AG04449 (cell line): ENCODE measurements at places on chromosomes 2 and 18.

DNA sequence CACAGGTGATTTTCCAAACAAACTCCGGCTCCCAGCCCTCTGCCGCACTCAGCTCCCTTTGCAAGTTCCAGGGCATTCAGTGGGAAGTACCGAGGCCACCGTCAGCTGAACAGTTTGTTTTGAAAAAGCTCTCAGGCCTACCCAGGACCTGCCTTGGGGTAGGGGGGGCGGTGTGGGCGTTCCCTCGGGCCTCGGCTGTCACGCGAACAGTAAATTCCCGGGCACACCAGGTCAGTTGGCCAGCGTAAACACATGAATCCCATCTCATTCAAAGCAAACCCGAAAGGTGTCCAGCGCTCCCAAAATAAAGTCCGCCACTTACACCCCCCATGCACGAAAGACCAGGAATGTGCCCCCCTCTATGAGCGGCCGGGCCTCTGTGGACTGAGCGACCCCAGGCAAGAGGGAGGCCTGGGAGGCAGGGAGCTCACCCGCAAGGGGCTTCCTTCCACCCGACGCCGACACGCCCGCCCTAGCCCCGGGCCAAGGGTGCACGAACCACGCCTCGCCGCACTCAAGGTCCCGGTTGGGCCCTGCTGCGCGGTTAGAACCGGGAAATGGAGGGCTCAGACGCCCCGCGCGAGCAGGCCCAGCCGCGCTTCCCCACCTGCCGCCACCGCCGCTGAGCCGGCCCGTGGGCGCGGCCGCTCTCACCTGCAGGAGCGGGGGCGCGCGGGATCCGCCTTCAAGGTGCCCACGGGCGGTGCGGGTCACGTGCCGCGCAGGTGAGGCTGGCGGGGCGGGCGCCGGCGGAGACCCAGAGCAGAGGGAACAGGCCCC lies at the start of gene WDSUB1:
Gene WDSUB1, minus strand, starts transcription at position 775 of the 780 bp plus-strand sequence. CDS start 3,634 bp downstream, outside the sequence.
- DNase-seq: no peak

DNA sequence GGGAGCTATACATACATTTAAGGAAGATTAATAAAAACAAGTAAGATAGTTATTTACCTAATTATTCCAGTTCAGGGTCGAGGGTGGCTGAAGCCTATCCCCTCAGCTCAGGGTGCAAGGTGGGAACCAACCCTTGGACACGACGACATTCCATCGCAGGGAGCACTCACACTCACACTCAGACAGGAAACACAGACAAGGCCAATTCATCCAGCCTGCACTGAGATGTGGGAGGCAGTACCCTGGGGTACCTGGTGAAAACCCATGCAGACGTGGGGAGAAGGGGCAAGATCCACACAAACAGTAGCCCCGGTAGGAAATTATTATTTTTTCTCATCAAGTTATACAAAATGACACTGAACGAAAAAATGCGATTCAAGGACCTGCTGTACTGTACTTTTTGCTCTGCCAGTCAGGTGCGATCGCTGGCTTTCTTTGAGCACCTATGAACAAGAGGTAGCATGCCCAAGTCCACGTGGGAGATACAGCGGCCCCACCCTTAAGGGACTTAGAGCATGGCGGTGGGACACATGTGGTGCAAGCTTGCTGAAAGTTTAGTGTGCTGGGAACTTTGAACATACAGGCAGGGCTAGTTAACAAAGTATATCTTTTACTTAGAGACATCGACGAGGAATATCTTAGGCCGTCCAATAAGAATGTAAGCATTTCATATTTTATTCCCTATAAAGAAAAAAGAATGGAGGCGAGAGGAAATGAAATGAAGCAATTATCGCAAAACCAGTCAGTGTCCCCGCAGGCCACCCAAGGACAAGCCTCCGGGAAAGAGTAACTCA lies 624 bp downstream of the METTL8 start:
- no peak for DNase-seq

GRCh38 chr2:223315813-223316212 lies 263.8 kb downstream of the KCNE4 start:
- no peak for DNase-seq

- DNase-seq: no peak
Measured at GRCh38 chr18:71442731-71443141, 1101.4 kb downstream of the CBLN2 start.

GRCh38 chr2:96354492-96354891 lies 18.9 kb downstream of the NCAPH start:
- DNase-seq: no peak

DNA sequence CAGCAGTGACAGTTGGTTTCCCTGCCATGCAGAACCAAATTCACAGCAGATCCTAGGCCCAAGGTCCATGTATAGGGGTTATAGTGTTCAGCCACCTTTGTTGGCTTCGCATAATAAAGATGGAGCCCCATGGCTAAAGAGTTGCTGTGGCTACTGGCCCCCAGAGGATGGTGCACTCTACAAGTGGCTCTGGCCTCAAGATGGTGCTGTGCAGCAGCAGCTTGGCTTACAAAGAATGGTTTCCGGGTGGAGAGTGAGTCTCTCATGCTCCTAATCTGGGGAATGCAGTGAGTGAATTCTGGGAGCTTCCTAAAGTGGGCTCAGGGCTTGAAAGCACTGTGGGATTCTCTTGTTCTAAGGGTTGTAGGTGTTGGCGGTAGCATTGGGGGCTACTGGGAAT lies 1199.7 kb downstream of the CNTNAP5 start:
- DNase-seq: no peak

- no peak for DNase-seq
Measured at GRCh38 chr18:46547520-46547919, 109.5 kb downstream of the LOXHD1 start.

- DNase-seq: no peak
Measured at GRCh38 chr2:133523406-133523805, 44.9 kb downstream of the NCKAP5 start.

DNA sequence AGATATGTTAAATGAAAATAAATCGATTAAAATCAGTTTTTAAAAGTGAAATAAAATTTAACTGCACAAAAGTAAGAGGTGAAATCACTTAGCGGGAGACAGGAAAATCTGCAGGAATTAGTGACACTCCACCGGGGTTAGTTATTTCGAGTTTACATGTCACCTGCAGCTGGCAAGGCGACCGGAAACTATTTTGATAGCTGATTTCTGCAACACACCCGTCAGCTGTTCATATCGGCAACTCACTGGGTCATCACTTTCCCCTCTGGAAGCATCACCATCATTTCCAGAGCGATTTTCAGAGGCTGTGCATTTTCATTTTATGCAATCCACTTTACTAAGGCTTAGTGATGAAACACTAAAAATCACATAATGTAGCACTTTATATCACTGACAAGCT lies 52.9 kb downstream of the PXDN start:
- DNase-seq: no peak

DNA sequence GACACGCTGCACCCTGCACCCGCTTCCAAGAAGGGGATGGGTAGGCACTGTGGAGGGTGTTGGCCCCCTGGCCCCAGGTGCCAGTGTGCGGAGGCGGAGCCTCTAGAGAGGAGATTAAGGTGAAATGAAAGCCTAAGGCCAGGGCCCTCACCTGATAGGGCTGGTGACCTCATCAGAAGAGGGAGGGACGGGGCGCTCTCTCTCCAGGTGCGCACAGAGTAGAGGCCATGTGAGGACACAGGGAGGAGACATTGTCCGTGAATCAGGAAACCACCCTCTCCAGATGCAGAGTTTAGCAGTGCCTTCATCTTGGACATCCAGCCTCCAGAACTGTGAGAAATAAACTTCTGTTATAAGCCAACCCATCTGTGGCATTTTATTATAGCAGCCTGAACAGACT lies 62.3 kb downstream of the PSMG2 start:
- no peak for DNase-seq

GRCh38 chr2:32988525-32988924 lies 41.8 kb downstream of the LTBP1 start:
- DNase-seq: no peak

DNA sequence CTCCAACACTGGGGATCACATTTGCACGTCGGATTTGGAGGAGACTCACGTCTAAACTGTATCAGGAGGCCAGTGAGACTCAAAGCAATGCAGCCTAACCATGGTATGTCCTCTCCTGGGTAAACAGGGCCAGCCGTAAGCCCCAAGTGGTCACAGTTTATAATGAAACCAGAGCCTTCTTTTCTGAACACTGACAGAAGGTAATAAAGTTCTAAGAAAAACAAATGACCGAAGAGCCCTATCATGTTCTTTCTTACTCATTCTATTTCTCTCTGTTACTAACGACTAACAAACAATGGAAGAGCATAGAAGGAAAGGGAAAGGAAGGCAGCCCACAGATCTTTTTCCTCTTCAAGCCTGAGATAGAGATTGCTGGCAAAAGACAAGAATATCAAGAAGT lies 796.8 kb upstream of the SOX11 start:
- DNase-seq: no peak

DNA sequence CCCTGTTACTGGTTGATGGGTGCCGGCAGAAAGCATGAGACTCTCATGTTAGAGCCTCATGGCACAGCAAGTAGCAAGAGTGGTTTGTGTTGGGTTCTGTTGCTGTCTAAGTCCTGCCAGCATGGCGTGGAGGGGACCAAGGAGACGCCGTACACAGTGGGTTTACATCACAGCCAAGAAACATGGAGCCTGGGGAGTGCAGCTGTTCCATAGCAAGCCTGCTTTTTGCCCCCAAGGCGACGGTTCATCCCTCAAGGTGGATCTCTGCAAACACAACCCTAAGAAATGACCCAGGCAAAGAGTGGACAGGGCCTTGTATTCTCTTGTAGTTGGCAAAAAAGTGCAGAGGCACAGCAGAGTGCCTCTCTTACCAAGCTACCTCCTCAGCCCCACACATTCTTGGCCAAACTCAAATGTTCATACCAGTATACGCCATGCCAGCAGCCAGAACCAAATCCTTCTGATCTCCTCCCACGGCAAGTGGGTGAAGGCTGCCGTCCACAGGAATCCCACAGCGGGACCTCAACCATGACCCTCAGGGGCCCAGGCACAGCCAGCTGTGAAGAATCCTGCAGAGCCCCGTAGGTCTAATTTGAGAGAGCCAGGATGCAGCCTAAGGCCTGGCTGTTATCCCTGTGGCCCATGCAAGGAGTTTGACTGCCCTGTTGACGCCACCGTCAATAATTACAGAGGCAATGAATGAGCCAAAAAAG lies 19.0 kb downstream of the SNED1 start:
- no peak for DNase-seq

GRCh38 chr2:6977786-6978185 lies 60.6 kb downstream of the RNF144A start:
- DNase-seq: no peak

GRCh38 chr2:30484145-30484544 lies 37.1 kb downstream of the LCLAT1 start:
- DNase-seq: no peak

- peak; percentile 59 for DNase-seq
Measured at GRCh38 chr2:61460163-61460562, 10.7 kb downstream of the USP34 start.

DNA sequence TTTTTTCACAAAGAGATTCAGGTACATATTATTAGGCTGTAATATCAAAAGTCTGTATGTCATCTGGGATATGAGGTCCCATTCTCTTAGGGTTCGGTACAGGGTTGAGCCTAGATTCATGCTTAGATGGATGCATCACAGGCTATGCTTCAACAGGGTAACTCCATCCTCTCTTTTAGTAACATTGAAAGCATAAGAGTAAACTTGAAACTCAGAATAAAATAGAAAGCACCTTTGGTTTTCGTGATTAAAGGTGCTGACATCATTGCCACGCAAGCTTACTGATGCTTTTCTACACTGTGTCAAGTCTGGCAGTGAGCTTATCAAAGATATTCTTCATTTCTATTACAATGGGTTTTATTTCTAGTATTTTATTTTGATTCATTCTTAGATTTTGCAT lies 419.1 kb upstream of the DSEL start:
- DNase-seq: no peak

GRCh38 chr18:43757273-43757672 lies 480.0 kb upstream of the SYT4 start:
- no peak for DNase-seq

- DNase-seq: no peak
Measured at GRCh38 chr2:229610333-229610732, 104.0 kb downstream of the DNER start.

GRCh38 chr2:133777574-133777960 lies 209.3 kb upstream of the NCKAP5 start:
- DNase-seq: no peak
